ENCODE measurements at places on chromosomes 11 and 22. TPM values are rescaled to one million over a fixed set of nuclear protein-coding genes. Genes with fewer than 3 reads are reported as not detected.

HSPB2 gene
- not detected for total RNA-seq

RTN4R gene
- total RNA-seq = 4.0 TPM

- no peaks in the 10 kb centered on the region for H3K27me3 ChIP-seq
- H3K27ac ChIP-seq = peak overlapping the region; percentile 78
- peaks cover 22% of the 10 kb centered on the region for H3K4me1 ChIP-seq
- DNase-seq = peak; percentile 36
These were observed 12.1 kb downstream of the BTBD10 start for GRCh38 chr11:13450832-13451397.

DNA sequence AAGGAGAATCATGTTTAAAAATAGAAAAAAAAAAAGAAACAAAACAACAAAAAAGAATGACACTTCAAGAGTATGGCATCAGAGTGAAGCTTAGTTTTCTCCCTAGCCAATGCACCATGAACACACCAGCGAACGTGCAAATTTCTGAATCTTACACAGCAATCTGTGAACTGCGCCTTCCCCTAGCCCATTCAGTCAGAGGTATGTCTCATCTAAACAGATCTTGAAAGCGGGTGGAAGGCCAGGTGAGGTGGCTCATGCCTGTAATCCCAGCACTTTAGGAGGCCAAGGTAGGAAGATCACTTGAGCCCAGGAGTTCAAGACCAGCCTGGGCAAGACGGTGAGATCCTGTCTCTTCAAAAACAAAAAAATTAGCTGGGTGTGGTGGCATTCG lies 113.1 kb downstream of the MICAL3 start:
- H3K27me3 ChIP-seq = no peaks in the 10 kb centered on the region
- H3K27ac ChIP-seq = no peak overlapping the region
- no peak overlapping the region for H3K4me3 ChIP-seq

DNA sequence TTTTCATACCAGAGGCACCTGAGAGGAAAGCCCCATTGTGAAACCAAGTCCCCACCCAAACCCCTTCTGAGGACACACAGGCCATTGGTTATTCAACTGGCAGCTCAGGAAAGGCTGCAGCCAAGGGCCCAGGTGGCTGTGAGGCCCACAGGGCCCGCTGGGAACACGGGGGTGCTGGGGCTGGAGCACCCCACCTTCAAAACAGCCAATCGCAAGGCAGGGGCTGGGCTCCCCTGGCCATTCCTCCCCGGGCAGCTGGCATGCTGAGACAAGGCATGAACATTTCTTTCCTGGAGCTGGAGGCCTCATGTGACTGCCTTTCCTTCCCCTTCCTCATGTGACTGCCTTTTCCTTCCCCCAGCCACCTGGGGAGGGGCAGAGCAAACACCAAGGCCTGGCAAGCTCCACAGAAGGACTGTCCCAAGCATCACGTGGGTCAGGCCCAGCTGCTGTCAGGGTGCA lies 76.9 kb downstream of the PIWIL3 start:
- H3K27ac ChIP-seq = no peak overlapping the region
- no peak overlapping the region for H3K4me3 ChIP-seq
- H3K36me3 ChIP-seq = no peaks in the 10 kb centered on the region
- peaks cover 2% of the 10 kb centered on the region for H3K27me3 ChIP-seq
- no peak for DNase-seq
- H3K4me1 ChIP-seq = no peaks in the 10 kb centered on the region

All from activated CD4-positive, alpha-beta T cell treated with anti-CD3 and anti-CD28 coated beads, Interleukin-2, amount 10 ng/mL, durations not matched to agents 7 days and 5 days (primary cell).